Testis (tissue), 5 donors: ENCODE measurements at places on chromosomes 6 and 20. TPM values are rescaled to one million over a fixed set of nuclear protein-coding genes. Genes with fewer than 3 reads are reported as not detected.

DNA sequence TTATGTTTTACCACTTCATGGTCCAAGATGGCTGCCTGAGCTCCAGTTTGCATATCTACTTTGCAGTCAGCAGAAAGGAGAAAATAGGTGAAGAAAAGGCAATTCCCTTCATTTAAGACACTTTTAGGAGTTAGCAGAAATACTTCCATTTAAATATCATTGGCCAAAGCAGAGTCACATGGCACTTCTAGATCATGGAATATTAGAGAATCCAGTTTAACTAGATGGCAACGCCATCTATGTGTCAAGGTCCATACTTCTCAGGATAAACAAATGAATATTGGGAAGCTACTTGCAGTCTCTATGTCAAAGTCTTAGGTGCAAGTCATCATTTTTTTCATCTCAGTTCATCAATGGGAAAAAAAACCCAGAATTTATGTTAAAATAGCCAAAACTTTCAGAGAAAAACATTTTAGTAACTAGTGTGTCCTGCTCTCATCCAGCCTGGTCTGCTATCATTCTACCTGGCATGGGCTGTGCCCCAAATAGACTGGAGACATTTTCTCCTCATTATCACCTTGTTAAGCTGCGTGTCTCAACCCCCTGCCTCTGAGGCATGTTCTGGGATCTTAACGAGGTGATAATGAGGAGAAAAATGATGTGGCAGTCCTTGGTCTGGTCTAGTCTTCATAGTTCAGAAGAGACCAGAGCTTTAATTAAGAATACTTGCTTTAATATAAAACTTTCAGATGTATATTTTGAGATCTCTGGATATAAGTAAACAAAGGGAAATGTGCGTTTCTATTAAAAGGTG, 227.3 kb downstream of the TBX18 start:
- no peaks in the 10 kb centered on the region for H3K36me3 ChIP-seq
- DNase-seq, result no peak
- no peak overlapping the region for H3K27ac ChIP-seq
- no peak overlapping the region for H3K4me3 ChIP-seq
- H3K27me3 ChIP-seq, result no peaks in the 10 kb centered on the region
- no peaks in the 10 kb centered on the region for H3K4me1 ChIP-seq

DNA sequence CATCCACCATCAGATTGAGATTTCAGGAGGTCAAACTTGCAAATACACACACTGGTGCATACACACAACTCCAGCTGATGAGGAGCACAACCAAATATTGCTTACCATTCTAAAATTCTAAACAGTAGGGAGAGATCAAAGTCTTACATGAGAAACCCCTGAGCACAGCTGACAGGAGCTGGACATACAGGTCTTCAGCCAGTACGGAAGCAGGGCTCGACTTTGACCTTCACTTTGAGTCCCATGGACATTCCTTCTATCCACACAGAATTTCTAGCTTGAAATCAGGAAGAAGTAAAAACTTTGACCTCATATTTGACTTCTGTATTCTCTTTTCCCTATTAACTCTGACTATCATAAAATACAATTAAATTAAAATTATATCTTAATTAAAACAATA, 90.2 kb downstream of the PRKN start:
- no peaks in the 10 kb centered on the region for H3K4me1 ChIP-seq
- H3K27me3 ChIP-seq, result no peaks in the 10 kb centered on the region
- DNase-seq, result no peak
- H3K27ac ChIP-seq, result no peak overlapping the region
- H3K4me3 ChIP-seq, result no peak overlapping the region
- H3K36me3 ChIP-seq, result no peaks in the 10 kb centered on the region

DNA sequence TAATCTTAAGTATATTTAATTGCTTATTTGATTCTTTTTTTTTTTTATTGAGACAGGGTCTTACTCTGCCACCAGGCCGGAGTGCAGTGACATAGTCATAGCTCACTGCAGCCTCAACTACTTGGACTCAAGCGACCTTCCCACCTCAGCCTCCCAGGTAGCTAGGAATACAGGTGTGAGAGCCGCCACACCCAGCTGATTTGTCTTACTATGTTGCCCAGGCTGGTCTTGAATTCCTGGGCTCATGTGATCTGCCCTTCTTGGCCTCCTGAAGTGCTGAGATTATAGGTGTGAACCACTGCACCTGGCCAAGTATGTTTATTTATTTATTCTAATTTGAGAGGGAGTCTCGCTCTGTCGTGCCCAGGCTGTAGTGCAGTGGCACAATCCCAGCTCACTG, 38.2 kb downstream of the PTPN1 start:
- H3K36me3 ChIP-seq, result no peaks in the 10 kb centered on the region
- no peaks in the 10 kb centered on the region for H3K27me3 ChIP-seq
- no peak overlapping the region for H3K4me3 ChIP-seq
- peaks cover 18% of the 10 kb centered on the region for H3K4me1 ChIP-seq

- H3K27ac ChIP-seq, result no peak overlapping the region
- no peaks in the 10 kb centered on the region for H3K36me3 ChIP-seq
- H3K4me1 ChIP-seq, result no peaks in the 10 kb centered on the region
- H3K27me3 ChIP-seq, result no peaks in the 10 kb centered on the region
- no peak for DNase-seq
- no peak overlapping the region for H3K4me3 ChIP-seq
Measured at GRCh38 chr6:164570801-164571200, 738.6 kb downstream of the C6orf118 start.

Gene KCNK16
- total RNA-seq, result not detected

Gene POM121L2
- total RNA-seq, result 5.1 TPM

GRCh38 chr6:123211777-123212545, 215.9 kb downstream of the CLVS2 start:
- no peak overlapping the region for H3K4me3 ChIP-seq
- DNase-seq, result no peak
- H3K4me1 ChIP-seq, result no peaks in the 10 kb centered on the region

Gene CCN5
- 152 TPM for total RNA-seq

GRCh38 chr20:60237981-60238380, 279.8 kb downstream of the CDH26 start:
- no peak overlapping the region for H3K4me3 ChIP-seq
- H3K36me3 ChIP-seq, result no peaks in the 10 kb centered on the region
- no peaks in the 10 kb centered on the region for H3K27me3 ChIP-seq
- no peaks in the 10 kb centered on the region for H3K4me1 ChIP-seq
